Progenitor cell of endocrine pancreas (in vitro differentiated cells): ENCODE measurements at places on chromosomes 5 and 9.

DNA sequence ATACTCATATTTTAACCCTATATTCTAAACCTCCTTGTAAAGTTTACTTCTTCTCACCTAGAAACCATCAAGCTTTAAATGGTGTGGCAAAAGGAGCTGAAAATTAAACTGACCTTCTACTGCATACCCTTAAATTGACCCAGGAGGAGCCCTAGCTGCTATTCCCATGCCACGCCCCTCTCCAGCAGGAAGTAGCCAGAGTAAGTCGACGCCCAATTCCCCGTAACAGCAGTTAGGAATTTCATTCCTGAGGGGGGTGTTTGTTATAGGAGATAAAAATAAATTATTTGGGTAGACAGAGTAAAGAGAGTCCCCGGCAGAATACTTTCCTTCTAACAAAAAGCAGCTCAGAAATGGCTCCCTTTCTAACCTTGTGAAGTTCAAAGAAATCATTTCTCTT is 111.8 kb upstream of the FAM174A start:
- DNase-seq: no peak

DNA sequence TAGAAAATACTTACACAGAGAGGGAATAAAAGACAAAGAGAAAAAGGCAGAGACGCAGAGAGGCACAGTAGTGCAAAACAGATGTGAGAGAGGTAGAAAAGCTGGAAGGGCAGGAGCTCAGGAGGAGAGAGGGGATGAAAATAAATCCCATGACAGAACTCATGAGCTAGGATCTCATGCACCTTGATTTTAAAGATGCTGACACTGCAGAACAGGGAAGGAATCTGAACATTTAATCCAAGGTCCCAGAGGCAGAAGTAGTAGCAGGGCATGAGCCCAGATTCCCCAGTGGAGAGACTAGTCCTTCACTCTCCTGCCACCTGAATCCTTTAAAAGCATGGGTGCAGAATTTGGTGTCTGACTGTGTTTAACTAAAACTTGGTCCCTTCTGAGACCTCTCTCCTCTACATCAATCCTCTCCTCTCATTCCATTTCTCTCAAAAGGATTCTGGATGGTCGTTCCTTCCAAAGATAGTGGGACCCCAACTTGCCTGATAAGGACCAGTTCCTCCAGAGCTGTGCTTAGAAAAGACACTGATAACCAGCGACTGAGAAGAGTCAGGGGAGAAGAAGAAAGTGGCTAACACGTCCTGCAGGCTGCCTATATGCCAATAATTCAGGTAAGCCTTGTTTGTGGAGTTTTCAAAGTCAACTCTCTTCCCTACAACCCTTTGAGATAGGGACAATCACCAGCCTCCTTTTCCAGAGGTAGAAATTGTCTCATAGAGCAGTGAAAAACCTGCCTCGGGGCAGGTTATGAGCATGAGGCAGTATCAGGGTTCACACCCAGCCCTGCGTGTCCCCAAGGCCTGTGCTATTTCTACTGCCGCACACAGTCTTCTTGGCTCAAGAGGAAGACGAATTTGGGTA is 203.2 kb upstream of the TRIM32 start:
- DNase-seq: no peak

- no peak for DNase-seq
Measured at GRCh38 chr5:15522187-15522520, 22.2 kb downstream of the FBXL7 start.

DNA sequence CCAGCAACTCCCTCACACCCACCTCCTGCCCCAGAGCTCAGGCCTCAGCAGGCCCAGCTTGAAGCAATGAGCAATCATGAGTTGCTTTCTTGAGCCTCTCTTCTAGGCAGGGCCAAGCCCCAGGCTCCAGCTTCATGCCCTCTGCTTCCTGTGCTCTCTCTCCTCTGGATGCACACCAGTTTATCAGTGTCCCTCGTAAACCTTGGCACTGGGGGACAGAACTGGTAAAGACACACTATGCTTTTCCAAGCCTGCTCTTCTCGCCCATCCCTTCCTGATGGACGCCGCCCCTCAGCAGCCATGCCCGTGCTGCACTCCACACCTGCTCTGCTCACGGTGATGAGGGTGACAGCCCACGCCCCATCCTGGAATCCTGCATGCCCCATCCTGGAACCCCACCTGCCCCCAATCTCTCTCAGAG is 49.4 kb upstream of the ORM1 start:
- no peak for DNase-seq

GRCh38 chr5:56426693-56427092 is 193.6 kb upstream of the ANKRD55 start:
- DNase-seq: no peak

DNA sequence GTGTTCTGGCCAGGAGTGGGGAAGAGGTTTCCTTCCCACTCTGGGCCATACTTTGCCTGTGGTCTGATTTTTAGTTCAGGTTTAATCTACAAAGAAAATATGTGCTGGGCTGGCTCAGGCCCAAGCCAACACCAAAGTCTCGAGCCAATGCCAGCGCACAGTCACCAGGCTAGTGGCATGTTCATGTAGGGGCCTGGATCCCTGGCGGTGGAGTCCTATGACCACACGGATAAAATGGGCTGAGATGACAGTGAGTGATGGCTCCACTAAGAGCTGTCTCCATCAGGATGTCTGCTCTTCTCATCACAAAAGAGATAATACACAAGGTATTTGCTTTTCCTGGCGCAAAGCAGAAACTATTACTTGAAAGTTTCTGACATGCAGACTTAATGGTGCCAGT is 92.9 kb upstream of the PTPN3 start:
- DNase-seq: no peak

- no peak for DNase-seq
Measured at GRCh38 chr9:5274770-5275169, 29.7 kb downstream of the RLN2 start.

DNA sequence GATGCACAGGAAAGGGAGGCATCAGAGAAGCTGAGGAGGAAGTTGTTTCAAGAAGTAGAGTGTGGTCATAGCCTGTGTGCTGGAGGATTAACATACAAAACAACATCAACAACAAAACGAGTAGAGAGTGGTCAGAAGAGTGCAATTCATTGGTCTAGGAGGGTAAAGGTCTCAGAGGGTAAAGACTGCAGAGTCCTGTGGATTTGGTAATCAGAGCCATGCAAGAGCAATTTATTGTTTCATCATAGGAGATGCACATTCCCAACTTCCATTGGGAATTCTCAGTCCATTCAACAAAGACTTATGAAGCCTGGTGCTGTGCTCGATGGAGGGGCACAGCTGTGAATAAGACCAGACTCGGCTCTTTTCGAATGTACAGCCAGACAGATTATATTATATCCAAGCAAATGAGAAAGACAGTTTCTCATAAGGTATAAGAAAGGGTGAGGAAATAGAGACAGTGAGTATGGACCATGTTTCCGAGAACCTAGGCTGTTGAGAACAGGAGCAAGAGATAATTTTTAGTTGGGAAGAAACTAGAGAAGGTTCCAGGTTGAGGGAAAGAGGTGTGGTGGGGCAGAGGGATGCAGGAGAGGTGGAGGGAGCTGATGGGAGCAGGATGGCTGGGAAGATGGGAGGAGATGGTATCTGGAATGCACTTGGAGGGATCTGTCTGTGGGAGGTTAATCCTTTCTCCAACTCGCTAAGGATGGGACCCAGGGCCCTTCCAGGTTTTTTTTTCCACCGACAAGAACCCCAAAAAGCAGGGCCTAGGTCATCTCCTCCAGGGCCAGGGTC is 7.9 kb upstream of the MYORG start:
- DNase-seq: no peak

DNA sequence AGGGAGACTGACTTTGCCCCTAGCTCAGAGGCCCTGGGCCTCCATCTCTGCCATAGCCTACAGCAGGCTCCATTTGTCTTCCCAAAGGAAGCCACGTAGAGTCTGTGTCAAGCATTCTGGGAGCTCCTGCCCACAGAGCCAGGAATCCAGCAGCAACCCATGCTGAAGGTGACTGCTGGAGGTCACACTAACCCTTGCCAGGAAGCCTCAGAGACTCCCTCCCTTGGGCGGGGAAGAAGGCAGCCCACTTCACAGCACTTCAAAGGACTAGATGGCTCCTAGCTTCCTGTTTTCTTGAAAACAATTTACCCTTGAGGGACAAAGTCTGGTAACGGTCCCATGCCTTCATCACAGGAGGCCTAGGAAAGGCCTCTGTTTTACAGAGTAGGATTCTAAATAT is 1.7 kb downstream of the CKMT2 start:
- DNase-seq: no peak

GRCh38 chr5:62783374-62784057 is 204.9 kb downstream of the LRRC70 start:
- DNase-seq: no peak

DNA sequence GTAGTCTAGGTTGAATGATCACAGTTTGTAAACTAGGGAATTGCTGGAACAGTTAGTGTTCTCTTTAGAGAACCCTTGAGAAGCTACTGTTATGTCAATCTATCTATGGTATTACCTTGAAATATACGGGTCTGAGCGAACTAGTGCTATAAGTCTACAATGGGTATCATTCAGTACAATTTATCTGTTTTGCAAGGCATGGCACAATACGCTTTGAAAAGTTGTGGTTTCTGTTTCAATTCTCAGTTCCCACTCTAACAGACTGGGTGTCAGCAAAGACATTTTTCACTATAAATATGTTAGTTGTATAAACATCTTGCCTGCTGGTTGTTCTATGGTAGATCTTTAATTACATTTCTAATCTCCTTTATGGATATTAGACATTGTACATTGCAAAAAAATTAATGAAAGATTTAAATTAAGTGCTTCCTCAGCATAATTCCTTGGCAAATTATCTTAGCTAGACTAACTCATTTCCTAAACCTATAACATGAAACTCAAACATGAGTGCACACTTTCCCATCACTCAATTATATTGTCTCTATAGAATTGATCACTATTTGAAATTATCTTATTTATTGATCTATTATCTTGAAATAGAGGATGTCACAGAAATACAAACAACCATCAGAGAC is 24.9 kb upstream of the SLCO6A1 start:
- DNase-seq: no peak

GRCh38 chr5:94545870-94546625 is 72.4 kb downstream of the KIAA0825 start:
- DNase-seq: no peak

DNA sequence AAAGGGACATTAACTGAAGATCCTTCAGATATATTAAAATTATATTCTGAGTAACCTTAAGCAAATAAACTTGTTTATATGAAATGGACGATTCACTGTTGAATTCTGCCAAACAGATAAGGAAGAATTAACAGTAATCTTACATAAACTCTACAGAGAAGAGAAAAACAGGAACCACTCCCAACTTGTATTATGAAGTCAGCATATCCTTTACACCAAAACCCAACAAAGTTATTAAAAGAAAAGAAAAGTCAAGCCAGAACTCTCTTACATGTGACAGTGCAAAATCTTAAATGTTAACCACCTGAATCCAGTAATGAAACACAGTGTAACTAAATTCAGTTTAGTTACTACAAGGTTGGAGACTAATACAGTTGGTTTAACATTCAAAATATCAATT is 185.8 kb downstream of the DEPDC1B start:
- DNase-seq: no peak

- no peak for DNase-seq
Measured at GRCh38 chr9:24459953-24460352, 85.7 kb downstream of the IZUMO3 start.

DNA sequence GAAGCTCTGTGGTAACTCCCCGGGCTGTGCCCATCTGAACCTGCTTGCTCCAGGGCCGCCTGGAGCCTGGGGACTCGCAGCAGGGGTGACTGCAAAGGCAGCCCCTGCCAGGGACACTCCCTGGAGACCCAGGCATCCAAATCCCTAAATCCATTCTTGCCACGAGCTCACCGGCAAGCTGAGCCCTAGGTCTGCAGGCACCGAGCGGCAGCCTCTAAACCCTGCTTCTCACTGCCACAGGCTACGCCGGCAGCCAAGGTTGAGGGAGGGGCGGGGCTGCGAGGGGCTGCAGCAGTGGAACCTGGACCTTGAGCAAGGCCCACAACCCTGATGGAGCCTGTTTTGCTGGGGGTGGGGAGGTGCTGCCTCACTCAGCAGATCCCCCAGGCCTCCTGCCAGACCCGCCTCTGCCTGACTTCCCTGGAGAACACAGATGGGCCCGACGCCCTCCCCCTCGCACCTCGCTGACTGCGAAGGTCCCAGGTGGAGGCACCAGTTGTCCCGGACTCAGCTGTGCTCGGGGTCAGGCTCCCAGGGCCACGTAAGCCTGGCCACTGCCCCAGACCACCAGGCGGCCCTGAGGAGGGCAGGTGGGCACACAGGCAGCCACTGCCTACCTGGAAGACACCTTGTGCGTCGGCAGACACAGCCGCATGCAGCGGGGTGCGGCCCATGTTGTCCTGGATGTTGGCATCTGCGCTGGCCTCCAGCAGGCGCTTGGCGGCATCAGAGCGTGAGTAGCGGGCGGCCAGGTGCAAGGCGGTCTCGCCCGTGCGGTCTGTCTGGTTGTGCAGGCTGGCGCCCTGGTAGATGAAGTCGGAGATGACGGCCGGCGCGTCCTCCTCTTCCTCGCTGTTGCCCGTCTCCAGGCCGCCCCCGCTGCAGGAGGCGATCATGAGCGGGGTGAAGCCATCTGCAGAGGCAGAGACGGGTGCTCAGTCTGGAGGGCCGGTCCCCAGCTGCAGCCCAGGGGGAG is 17.4 kb upstream of the SEC16A start:
- no peak for DNase-seq

DNA sequence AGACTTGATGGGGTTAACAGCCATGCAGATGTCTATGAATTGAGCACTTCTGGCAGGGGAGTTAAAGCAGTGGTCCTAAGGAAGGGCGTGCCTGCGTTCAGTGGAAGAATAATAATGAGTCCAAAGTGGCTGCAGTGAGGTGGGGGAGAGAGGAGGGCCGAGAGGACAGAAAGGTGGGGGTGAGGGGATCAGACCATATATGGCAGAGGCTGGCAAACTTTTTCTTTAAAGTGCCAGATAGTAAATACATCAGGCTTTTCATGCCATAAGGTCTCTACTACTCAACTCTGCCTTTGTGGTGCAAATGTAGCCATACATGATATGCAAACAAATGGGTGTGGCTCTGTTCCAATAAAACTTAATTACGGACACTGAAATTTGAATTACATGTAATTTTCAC is 77.1 kb downstream of the STRBP start:
- DNase-seq: no peak

DNA sequence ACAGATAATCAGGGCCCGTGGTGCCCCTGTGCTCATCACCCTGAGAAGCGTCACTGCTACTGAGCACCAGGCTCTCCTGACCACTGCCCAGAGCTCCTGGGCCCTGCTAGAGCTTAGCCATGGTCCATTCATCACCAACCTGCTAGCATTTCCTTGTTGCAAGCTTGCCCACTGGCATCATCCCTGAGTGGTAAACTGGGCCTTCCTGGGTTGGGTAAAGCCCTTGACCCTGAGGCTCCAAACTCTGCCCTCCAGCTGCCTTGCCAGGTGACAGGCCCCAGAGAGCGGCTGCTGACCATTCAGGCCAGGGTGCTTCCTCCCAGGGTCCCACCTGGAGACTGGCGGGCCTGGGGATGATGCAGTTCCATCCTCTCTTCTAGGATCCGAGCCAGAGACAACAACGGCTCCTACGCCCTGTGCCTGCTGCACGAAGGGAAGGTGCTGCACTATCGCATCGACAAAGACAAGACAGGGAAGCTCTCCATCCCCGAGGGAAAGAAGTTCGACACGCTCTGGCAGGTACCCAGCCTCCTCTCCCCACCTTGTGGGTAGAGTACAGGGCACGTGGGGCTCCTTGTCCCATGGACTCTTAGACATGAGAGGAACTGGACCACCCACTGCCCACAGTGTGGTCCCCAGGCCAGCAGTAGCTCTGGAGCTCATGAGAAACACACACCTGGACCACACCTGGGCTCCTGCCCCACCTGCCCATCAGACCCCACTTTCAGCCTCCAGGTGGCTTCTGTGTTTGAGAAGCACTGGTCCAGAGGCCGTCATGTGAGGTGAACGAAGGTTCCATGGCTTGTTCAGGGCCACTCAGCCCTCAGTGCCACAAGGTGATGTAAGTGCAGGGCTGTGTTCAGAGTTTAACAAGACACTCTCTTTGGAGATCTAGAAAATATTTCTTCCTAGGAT is 60.5 kb downstream of the SYK start:
- DNase-seq: no peak
